ENCODE measurements at places on chromosomes 3 and 15.
A peak's percentile ranks its signal among the peaks of the same experiment; 100 is the strongest.

DNA sequence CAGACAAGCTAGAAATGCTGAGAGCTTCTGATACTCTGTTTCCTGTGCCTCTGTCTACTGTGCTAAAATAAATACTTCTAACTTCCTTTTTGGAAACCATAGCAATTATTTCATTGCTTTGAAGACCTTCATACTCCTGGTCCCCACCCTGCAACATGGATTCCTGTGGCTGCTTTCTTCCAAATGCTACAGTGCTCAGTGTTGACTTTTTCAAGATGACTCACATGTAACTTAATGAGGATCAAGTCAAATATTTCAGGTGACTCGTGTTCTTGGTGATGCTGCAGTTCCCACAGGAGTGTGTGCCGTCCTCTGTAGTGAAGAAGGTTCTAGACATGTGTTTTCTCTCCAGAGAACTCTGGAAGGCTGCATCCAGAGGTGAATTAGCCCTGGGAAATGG, 288.6 kb downstream of the CLSTN2 start:
- no peak for DNase-seq

GRCh38 chr3:169668072-169668956, 4.8 kb upstream of the MECOM start:
- DNase-seq, result peak; percentile 40

GRCh38 chr15:60590935-60591495, 112.1 kb upstream of the ICE2 start:
- DNase-seq, result peak; percentile 25

DNA sequence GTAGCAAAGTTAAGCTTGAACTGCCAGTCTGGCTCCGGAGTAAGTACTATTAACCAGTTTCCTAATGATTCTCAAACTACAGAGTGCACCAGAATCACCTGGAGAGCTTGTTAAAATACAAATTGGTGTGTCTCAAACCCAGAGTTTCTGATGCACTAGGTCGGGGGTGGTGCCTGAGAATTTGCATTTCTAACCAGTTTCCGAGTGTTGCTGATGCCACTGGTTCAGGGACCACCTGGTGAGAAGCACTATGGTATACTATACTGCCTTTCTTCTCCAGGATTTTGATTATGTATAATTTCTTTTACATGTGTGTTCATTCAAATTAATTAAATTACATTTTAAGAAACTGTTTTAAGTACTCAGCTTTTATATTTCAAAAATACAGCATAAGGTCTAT, 48.8 kb upstream of the PLSCR5 start:
- no peak for DNase-seq

GRCh38 chr3:8497582-8497981, 4.0 kb upstream of the LMCD1 start:
- DNase-seq, result no peak

- DNase-seq, result no peak
These were observed 226.0 kb upstream of the P2RY1 start for GRCh38 chr3:152608696-152609594.

DNA sequence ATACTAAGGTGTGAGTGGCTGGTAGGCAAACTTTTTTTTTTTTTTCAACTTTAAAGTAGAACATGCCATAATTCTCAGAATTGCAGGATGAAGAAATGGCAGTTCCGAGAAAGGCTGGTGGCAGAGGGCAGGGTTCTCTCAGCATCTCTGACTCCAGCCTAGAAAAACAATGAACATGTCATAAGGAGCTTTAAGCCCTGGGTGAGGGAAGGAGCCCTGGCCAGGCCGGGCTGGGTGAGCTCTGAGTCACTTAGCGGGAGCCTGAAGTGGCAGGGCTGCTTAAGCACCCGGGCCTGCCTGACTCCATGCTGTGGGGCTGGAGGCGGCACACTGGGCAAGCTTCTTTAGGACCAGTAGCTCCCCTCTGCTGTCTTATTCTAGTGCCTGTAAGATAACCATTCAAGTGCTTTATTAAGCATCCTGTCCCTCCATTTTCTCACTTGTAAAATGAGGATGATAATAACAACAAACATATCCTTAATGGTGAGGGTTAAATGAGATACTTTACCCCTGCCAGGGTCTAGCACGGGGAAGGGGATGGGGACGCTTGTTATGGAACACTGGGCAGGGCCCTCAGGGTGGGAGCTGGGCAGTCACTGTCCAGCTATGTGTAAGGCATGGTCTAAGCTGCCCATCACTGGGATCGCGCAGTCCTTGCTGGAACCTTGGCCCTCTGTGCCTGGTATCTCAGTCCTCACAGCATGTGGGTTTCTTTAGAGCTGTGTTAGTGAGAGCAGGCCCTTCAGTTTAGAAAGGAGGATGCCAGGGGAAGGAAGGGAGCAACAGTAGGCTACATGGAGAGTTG, 18.4 kb downstream of the SMAD6 start:
- DNase-seq, result peak; percentile 89

- no peak for DNase-seq
These were observed 210.6 kb upstream of the UMPS start for GRCh38 chr3:124519591-124520194.

DNA sequence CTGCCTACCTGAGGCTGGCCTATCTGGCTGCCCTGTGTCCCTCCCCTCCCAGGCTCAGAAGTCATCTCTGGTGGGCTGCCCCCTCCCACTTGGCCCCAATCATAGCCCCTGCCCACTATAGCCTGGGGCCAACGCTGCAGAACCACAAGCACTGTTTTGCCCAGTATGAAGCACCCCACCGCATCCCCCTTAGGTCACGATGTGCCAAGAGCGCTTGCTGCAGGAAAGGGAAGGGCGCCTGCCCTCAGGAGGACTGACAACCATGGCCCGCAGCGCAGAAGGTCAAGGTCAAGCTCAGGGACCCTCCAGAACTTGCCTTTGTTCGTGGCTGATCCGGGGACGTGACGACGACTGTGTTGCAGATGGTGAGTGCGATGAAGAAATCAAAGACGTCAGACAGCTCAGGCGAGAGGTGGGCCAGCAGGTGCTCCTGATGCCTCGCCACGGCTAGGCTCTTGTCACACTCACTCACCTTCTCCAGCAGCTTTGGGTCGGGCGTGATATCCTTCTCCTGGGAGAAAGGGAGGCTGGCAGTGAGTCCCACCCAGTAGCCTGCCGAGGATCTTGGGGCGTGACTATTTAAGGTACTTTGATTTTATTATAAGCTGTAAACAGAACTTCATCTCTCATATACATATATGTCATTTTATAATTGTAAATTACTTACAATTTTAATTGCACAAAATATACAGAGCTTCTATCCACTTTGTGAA, 146.6 kb downstream of the ATP10A start:
- DNase-seq, result no peak

DNA sequence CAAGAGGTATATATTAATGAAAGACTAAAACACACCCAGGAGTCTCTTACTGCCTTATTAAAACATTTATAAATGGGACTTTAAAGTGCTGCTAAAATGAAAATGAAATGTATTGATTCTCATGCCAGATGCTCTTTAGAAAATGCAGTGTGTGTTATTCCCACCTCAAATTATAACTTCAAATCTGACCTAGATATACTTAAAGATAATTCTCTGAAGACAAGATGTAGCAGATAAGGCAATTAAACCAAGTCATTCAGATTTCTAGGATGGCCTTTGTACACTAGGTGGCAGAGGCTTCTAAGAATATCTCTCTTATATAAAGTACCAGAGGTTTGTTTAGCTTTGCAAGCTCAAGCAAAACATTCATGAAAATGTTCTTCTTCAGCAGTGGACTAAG, 26.9 kb upstream of the GOLGA8B start:
- peak; percentile 39 for DNase-seq

- DNase-seq, result no peak
These were observed 86.5 kb downstream of the TBC1D2B start for GRCh38 chr15:77991029-77991406.

GRCh38 chr3:152113413-152113812, 155.3 kb upstream of the MBNL1 start:
- DNase-seq, result no peak

GRCh38 chr3:191356631-191357439, 26.5 kb upstream of the UTS2B start:
- DNase-seq, result no peak

DNA sequence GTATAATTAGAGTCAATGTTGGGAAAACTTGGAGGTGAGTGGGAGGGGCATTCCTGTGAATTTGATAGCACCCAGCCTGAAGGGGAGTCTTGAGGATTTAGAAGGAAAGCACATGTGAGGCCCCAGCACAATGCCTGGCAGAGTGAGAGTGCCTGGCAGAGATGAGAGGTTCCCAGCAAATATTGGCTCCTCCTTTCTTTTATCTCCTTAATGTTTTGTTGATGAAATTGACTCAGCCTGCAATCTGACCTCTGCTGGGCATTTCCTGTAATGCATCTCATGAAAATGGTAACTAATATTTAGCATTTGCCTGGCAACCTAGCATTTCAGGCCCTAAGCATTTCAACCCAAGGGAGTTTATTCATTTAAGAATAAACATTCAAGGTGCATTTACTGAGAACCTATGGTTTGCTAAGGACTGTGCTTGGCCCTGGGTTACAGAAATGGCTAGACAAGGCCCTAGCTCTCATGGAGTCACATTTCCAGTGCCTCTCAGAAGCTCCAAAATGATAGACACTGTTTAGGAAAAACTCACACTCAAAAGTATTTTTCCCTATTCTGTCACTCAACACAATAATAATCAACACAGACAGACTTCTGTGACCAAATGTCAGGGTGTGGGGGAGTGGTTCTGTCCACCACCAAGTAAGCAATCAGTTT, 19.0 kb downstream of the PDHB start:
- peak; percentile 86 for DNase-seq

DNA sequence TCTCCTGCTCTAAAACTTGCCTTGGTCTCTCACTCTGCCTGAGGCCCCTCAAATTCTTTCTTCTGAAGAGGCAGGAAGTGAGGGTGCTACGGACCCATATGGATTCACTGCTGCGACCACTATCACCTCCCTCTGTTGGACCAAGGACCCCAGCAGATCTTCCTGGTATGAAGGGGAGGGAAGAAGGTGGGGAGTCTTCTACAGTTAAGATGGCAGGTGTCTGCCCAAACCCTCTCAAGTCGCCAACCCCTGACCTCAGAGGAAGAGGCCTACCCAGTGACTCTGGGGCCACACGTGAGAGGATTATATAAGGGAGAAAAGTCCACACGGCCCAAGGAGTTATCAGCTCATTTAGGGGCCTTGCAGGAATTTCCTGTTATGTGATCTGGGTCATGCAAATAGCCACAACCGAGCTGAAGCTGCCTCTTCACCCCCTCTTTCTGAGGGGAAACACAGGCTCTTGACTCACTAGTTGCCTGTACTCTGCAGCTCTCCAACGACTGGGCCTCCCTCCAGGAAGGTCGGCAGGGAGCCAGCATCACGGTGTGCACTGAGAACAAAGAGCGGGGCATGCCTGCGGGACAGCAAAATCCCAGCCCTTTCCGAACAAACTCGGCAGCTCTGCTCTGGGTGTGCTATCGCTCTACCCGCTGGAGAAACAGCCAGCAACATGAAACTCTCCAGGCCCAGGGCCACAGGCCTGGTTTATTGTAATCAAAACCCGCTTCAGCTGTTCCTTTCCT, 116.0 kb downstream of the XXYLT1 start:
- DNase-seq, result peak; percentile 84

DNA sequence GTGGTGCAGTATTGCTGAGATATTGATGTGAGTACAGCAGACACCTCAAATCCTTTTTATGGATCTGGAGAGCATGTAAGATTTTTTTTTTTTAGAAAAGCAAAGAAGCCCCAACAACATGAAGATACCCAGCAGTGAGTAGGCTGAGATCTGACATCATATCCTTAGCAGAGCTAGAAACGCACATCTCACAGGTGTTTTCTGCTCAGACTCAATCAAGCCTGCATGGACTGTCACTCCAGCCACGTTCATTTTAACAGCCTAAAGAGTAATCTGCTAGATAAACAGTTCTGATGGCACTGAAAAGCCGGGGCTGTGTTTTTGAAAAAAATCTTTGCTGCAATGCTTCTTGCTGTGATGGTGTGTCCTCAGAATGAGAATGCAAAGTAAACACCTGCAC, 544.2 kb downstream of the FGF12 start:
- no peak for DNase-seq

- DNase-seq, result no peak
These were observed 297.1 kb downstream of the NSUN3 start for GRCh38 chr3:94359996-94360395.

GRCh38 chr15:23846218-23846617, 159.1 kb upstream of the NDN start:
- DNase-seq, result no peak

GRCh38 chr3:50617911-50618481, 1.0 kb downstream of the MAPKAPK3 start:
- DNase-seq, result no peak

GRCh38 chr3:190424478-190425439, 24.9 kb downstream of the TMEM207 start:
- peak; percentile 76 for DNase-seq

GRCh38 chr15:90031231-90031791, 30.2 kb downstream of the ZNF710 start:
- DNase-seq, result peak; percentile 26

Measured in hematopoietic multipotent progenitor cell treated with erythropoietin and hydrocortisone succinate and interleukin-3 and kit ligand, for 8 days (in vitro differentiated cells).